ENCODE measurements at places on chromosomes 16 and 17.

DNA sequence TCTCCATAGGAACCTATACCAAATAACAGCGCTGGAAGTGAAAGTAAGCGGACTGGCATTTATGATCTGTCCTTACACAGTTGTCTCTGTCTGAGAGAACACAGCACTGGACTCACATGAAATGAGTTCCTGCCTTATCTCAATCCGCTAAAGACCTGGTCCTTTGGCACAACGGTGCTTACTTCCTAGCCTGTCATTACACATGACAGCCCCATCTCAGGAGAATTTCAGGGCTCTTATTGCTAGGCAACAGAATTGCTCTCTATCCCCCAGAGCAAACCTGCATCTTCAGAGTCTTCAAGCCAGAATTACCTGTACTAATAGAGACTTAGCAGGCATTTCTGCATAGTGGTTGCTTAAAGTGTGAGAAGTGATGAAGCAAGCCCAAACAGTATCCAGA lies 4.3 kb downstream of the KCNJ2 start:
- no peak for DNase-seq

DNA sequence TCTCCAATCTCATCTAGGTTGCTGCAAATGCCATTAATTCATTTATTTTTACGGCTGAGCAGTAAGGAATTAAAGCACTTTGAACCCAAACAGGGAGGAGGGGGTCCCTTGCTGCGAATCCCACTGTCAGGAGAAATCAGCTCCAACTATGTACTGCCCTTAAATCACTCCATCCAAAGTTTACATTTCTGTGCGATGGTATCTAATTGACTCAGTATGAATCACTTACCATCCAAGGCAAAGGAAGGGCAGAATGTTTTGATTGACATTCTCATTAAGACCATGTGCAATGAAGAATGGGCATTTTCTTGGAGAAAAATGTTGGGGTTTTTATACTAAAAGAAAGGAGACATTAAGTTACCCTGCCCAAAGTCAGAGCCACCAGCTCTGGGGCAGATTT lies 47.7 kb upstream of the XYLT1 start:
- DNase-seq, result no peak

- no peak for DNase-seq
These were observed 33.4 kb upstream of the TBX2 start for GRCh38 chr17:61366076-61366714.

GRCh38 chr17:12603566-12603965 lies 62.1 kb upstream of the MYOCD start:
- DNase-seq, result no peak

- no peak for DNase-seq
These were observed 662 bp downstream of the WIPF2 start for GRCh38 chr17:40219594-40220338.

DNA sequence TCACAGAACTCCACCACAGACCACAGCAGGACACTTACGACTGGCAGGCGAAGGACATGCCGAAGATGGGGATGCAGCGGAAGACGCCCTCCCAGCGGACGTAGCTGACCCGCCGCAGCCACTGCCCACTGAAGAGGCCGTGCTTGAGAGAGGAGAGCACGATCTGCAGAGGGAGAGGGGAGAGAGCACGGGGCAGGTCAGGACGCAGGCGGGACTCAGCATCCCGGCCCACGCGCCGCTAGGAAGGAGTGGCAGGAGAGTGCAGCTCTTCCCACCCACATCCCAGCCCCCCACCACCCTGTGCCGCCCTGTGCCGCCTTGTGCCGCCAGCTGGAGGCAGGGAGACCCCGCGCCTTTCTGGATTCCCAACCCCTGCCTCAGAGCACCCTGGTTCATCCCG lies 14.5 kb downstream of the SLC38A10 start:
- DNase-seq, result no peak

DNA sequence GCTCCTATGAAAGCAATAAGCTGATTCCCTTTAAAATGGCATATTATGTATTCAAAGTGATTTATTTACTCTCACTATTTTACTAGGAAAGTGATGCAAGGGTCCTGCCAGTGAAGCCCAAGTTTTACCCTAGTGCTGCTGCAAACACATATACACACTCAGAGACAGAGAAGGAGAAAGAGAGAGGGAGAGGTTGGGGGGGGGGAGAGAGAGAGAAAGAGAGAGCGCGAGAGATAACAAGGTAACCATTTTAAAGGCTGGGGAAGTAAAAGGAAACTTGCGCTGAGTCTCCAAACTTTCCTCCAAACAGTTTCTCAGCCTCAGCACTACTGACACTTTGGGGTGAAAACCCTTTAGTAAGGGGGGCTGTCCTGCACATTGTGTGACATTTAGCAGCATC lies 5.9 kb downstream of the USP31 start:
- DNase-seq, result no peak

DNA sequence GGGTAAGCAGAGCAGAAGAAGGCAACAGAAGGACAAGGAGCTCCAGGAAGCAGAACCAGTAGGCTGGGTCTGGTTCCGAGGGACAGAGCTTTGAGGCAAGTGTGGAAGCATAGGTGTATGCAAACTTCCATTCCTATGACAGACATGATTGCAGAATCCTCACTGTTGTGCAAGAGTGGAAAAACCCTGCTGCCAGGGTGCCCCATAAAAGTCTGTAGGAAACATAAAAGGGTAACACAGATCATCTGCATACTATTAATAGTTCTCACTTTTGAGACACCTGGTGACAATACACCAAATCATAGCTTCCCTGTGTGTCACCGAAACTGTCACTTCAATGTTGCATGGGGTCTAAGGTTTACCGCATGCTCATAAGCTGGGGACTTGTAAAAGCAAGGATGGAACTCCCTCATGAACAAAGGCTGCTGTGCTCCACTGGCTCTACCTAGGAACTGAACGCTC lies 39.7 kb downstream of the ARHGAP17 start:
- DNase-seq, result no peak

DNA sequence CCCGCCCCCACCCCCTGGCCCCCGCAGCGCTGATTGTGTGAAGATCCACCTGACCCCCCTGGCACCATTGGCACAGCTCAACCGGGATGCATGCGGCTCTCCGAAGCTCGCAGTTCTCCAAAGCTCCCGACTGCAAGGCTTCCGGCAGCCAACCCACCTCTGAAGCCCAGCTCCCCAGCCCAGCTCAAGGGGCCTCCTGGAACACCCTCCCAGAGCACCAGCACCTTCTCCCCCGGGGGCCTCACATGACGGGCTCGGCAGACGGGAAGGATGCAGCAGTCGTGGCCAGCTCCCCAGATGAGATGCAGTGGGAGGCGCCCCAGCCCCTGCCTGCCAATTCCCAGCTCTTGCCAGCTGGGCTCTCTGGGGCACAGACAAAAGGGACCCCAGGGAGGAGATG lies 215.3 kb downstream of the ZNF423 start:
- DNase-seq, result no peak

GRCh38 chr16:5736209-5736930 lies 638.8 kb upstream of the EEF2KMT start:
- DNase-seq, result no peak

- DNase-seq, result no peak
These were observed 841 bp downstream of the RAPGEFL1 start for GRCh38 chr17:40178021-40178601.

GRCh38 chr17:31486351-31487062 lies 95.0 kb downstream of the RAB11FIP4 start:
- no peak for DNase-seq

- no peak for DNase-seq
These were observed 20.5 kb upstream of the FA2H start for GRCh38 chr16:74795104-74795503.

DNA sequence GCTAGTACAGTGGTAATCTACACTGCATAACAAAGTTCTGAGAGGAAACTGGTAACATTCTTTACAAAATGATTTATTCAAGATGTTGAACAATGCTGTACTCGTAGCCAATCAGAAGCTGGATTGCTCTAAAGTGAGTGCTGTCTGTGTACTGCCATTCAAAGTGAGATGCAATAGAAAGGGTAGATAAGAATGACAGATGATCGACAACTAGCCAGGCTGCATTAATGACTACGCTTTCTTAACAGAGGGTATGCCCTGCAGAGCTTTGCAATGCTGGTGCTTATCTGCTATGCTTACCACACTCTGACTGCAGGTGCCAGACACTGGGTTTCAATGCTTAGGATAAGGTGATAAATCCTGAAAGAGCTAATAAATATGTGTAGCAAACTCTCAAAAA lies 46.1 kb upstream of the SLC25A19 start:
- DNase-seq, result no peak

- no peak for DNase-seq
These were observed 31.3 kb downstream of the GRIN2A start for GRCh38 chr16:10150906-10151305.

DNA sequence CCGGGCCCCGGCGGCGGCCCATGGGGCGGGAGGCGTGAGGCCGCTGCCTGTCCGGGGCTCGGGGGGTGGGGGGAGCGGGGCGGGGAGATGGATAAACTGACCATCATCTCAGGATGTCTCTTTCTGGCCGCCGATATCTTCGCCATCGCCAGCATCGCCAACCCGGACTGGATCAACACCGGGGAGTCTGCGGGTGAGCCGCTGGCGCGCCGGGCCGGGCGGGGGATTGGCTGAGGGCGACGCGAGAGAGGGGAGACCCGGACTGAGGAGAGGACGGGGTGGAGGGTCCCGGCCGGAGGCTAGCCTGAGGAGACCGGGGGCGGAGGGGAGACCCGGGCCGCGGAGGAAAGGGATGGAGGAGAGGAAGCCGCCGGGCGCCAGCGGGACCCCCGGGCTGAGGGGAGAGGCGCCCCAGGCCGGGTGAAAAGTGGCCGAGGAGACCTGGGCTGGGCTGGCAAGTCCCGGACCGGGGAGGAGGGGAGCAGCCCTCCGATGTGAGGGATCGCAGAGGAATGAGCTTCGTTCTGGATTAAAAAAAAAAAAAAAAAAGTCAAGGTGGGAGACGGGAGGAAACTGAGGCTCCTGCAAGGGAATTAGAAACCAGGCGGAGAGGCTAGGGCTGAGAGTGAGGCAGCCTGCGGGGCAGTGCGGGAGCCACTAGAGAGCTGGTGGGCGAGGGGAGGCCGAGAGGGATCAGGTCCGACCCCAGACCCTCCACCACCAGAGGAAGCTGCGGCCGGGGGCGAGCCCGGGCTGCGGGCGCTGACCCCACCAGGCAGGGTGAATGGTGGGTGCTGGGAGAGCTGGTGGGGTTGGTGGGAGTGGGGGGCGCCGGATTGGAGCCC lies 526 bp downstream of the MOSMO start:
- DNase-seq, result no peak

DNA sequence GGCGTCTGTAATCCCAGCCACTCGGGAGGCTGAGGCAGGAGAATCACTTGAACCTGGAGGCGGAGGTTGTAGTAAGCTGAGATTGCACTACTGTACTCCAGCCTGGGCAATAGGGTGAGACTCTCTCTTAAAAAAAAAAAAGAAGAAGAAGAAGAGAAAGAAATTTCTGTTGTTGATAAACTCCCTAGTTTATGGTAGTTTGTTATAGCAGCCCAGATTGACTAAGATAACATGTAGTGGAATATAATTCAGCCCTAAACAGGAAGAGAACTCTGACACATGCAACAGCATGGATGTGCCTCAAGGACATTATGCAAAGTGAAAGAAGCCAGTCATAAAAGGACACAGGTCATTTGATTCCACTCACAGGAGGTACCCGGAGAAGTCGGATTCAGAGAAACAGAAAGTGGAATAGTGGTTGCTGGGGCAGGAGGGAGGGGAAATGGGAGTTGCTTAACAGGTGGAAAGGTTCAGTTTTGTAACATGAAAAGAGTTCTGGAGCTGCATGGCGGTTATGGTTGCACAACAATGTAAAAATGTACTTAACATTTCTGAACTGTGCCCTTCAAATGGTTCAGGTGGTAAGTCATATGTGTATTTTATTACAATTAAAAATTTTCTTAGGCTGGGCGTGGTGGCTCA lies 26.0 kb upstream of the PRM1 start:
- DNase-seq, result no peak

GRCh38 chr17:77425791-77426641 lies 285.2 kb downstream of the SEC14L1 start:
- DNase-seq, result no peak

GRCh38 chr16:56911771-56912571 lies 20.0 kb upstream of the HERPUD1 start:
- no peak for DNase-seq
